Spinal cord (tissue), 10 donors: ENCODE measurements at places on chromosomes 11 and 22. TPM values are rescaled to one million over a fixed set of nuclear protein-coding genes. Genes with fewer than 3 reads are reported as not detected.

- peak; percentile 84 for DNase-seq
Observed at GRCh38 chr22:38017272-38017920, 33.0 kb upstream of the SOX10 start.

DNA sequence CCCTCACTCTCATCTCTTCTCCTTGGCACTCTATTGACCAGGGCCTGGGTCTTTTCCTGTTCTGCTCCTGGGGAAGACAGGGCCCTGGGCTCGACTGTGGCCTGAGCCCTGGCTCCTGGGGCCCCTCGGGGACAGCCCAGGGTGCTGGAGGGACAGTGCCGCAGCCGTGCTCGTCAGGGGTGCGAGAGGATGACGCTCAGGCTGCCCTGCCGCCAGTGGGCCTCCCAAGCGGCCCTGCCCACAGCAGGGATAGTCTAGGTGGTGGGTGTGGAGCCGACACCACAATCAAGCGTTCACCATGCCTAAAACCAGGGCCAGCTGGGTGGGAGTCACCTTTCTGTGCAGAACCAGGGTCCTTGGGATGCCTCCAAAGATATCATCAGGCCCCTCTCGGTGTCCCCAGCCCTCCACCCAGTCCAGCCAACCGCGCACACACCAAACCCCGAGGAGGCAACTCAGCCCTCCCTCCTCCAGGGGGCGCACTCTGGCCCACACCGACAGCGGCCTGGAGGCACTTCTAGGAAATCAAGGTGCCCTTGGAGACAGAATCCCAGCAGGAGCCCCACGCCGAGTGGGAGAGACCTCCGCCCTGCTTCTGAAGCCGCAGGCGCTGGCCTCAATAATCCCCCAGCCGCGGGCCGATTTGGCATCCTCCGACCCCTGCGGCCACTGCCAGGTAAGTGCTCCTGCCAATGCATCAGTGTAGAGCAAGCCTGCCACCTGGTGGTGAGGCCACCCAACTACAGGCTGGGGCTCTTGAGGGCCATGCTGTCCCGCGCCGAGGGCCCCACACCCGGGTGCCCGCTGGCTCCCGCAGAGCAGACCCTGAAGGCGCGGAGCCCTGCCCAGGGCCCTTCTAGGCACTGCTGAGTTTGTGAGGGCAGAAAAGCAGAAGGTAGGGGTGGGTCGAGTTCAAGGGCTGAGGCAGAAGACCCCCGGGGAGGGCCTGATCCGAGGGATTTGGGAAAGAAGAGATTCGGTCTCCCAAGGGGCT lies 496.4 kb downstream of the BUD13 start:
- DNase-seq: peak; percentile 31

GRCh38 chr11:117145393-117145761 lies 1.3 kb downstream of the PAFAH1B2 start:
- peak; percentile 21 for DNase-seq

GRCh38 chr11:122036018-122036417 lies 80.0 kb downstream of the BLID start:
- DNase-seq: no peak

ASCC2 gene
- 31.8 TPM for total RNA-seq

SCGB1C1 gene
- not detected for total RNA-seq

GRCh38 chr11:5608808-5609207 lies 12.4 kb downstream of the TRIM6 start:
- DNase-seq: no peak

DNA sequence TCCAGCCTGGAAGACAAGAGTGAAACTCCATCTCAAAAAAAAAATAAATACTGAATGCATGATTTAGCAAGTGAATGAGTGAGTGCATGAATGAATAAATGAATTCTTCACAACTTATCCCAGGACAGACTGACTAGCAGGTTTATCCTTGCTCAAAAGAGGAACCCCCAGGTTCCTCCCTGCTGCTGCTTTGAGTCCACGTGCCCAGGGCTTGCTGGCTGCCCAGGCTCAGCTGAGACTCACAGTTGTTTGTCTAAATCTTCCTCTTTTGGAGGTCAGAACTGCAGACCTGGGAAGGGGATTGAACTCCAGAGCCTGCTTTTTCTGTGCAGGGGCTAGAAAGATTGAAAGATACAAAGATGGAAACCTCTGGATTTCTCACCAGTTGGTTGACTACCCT lies 117.4 kb upstream of the TMEM45B start:
- no peak for DNase-seq

GRCh38 chr11:70825893-70826540 lies 426.4 kb downstream of the SHANK2 start:
- no peak for DNase-seq

DNA sequence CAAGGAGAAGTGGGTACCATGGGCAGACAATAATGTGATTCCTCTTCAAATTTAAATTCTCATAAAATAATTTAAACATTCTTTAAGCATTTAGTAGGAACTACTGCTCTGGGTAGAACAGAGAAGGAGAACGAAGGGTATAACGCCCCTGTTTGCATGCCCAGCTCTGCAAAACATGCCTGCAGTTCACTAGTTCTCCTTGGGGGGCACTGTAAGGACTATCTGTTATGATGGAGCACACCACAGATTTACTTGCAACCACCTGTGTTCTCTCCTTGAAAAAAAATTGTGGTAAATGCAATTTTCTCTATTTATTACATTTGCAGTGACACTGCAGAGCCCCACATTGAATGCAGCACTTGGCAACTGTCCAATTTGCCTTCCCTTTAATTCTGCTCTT lies 100.3 kb downstream of the GUCY1A2 start:
- no peak for DNase-seq

MMP27 gene
- total RNA-seq: not detected

- no peak for DNase-seq
Observed at GRCh38 chr11:49952091-49952490, at the start of gene OR4C13. Gene OR4C13, plus strand, starts transcription at chr11:49952391. Its CDS starts 32 bp downstream, at chr11:49952423.

GRCh38 chr11:15609445-15609844 lies 494.7 kb downstream of the INSC start:
- DNase-seq: no peak

NRGN gene
- total RNA-seq: 1.5 TPM

DNA sequence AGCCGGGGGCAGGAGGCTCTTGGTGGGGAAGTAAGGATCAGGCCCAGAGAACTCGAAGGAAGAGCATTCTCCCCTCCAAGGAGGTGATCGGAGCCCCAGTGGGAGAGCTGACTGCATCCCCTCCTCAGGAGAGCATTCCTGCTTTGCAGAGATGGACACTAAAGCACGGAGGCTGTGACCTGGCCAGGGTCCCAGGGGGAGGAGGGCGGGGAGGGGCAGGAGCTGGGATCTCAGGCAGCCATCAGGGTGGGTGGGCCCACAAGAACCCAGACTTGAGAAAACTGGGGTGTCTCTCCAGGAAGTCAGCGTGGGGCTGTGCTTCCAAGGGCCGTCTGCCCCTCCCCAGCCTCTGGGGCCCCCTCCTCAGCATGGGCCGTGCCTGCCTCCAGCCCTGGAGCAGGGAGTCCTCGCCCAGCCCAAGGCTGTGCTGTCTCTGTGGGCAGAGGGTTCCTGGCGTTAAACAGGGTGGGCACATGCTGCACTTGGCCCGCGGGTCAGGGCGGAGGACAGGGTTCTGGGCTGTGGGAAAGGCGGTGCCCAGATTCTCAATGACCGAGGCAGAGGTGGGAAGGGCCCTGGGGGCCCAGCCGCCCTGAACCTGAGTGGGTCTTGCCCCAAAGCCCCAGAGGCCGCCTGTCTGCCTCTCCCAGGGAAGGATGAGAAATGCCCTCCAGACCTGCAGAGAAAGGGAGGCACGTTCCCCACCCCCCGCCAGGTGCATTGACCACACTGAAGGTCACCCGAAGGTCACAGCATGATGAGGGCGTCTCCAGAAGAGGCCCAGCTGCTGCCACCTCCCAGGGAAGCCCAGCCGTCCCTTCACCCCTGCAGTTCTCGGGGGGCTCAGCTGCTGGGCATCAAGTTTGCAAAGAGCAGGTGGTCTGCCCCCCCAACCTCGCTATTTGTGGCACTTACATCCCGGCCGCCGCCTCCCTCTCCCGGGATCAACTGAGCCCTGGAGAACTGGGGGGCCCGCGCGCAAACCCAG lies 643 bp downstream of the CEND1 start:
- DNase-seq: no peak

DNA sequence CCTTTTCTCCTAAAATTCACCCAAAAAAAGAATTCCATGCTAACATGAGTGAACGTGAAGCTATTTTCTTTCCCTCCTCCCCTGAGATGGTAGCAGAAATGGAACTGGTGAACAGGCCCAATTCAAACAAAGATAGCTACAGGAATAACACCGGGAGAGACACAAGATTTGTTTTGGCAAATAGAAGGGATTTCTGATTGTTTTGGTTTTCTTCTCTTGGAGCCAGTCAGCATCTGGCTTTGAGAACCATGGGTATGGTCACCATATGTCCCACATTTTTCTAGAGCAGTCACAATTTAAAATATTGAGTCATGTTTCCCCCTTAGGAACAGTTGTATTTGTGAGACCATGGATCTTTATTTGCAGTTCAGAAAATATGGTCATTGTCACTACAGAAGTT lies 214.1 kb downstream of the FAM76B start:
- no peak for DNase-seq

TMEM191B gene
- total RNA-seq: 3.8 TPM

- no peak for DNase-seq
Observed at GRCh38 chr11:66894141-66894540, 37.3 kb downstream of the LRFN4 start.

TRIM48 gene
- total RNA-seq: not detected

GRCh38 chr11:9362393-9362863 lies 22.0 kb upstream of the IPO7 start:
- DNase-seq: no peak

DNA sequence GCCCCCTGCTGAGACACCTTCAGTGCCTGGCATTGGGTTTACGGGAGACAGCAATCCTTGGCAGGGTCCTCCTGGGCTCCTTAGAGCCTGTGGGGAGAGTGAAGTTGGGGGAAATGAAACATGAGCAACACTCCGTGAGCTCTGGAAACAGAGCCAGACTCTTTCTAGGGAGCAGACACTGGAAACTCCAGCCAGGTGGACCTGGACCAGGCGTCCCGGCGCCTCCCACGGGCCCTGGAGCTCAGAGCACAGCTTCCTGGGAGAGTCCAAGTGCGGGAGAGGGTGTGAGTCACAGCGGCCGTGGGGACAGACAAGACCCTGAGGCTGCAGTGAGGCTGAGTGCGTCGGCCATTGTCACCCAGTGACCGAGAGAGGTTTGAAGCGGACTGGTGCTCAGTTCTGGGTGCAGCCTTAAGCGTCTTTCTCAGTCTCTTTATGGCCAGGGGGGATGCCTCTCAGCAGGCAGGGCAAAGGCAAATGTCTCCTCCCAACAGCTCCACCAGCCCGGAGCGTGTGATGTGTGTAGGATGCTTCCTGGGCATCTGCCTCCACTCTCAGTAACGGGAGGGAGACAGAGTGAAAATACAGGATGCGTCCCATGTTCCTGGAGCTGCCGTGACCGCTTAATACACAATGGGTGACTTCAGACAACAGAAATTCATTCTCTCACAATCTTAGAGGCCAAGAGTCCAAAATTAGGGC lies 399.2 kb downstream of the SHANK2 start:
- DNase-seq: no peak

SLC25A18 gene
- total RNA-seq: 13.1 TPM

DNA sequence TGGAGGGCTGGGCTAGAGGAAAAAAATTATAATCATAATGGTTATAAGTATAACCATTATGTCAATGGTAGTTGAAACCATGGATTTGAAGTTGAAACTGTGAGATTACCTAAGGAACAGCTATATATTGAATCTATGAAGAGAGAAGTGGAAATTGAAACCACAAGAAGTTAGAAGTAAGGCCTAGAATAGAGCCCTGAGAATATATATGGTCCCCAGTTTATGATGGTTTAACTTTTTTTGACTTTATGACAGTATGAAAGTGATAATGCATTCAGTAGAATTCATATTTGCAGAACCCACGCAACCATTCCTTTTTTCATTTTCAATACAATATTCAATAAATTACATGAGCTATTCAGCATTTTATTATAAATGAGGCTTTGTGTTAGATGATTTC lies 15.0 kb downstream of the AASDHPPT start:
- no peak for DNase-seq

- DNase-seq: no peak
Observed at GRCh38 chr11:34633990-34634693, 13.2 kb downstream of the EHF start.

CHRM1 gene
- 4.4 TPM for total RNA-seq

DNA sequence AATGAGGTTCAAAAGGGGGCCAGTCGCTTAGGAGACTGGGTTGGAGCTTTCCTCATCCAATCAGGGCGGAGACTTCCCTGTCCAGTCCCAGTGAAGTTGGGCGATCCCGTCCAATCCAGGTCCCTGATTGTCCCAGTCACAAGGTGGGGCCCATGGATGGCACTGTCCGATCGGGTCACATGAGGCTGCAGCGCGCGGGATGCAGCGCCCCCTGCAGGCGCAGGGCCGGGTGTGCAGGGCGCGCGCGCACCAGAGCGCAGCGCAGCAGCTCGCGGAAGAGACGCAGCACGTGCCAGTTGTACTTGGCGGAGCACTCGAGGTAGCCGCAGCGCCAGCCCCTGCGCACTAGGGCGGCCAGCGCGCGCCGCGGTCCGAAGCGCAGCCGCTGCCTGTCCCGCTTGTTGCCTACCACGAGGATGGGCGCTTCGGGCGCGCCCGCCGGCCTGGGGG lies 2.3 kb downstream of the RASL10A start:
- peak; percentile 73 for DNase-seq

DNA sequence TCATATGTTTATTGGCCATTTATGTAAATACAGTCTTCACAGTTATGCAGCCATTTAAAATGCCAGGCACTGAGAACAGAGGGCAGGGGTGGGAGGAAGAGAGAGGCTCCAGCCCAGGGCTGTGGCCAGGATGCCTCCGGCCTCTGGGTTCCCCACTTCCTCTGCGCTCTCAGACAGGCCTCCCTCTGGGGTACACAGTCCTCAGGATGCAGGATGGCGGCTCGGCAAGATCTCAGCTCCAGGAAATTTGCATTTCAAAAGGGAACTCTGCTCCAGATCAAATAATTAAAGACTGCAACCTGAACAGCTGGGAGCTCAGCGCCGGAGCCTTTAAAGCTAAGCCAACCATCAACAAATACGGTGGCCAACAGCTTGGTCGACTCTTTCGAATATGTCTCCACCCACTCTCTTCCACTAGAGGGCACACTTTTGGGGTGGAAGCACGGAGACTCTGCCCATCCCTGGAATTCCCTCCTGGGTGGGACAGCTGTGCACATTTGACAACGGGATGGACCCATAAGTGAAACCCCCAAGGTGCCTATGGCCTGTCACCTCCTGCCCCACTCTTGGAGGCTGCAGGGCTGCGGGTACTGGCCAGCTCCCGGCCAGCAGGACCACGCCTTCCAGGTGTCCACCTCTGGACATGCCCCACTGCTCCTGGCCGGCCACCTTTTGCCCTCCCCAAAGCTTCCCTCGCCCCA lies 1044.7 kb downstream of the BRD1 start:
- peak; percentile 80 for DNase-seq

DNA sequence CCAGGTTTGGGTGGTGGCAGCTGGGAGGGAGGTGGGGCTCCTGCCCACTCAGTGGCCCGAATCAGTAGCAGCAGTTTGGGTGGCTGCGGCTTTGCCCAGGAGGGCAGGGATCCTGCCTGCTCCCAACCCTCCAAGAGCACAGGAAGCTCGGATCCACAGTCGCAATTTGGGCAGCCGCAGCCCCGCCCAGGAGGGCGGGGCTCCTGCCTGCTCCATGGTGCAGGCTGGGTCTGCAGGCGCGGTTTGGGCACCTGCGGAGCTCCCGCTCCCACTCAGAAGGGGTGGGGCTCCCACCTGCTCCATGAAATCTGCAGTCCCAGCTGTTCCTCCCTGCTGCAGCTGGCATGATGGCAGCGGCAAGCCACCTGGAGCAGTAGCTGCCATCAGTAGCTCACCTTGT lies 38.1 kb upstream of the CALCB start:
- DNase-seq: no peak

- DNase-seq: no peak
Observed at GRCh38 chr22:21679383-21679782, 13.6 kb downstream of the PPIL2 start.

- DNase-seq: no peak
Observed at GRCh38 chr11:29009426-29009825, 901.2 kb downstream of the METTL15 start.

- no peak for DNase-seq
Observed at GRCh38 chr22:33465554-33465953, 407.4 kb upstream of the SYN3 start.
